ENCODE measurements at places on chromosomes 2 and 18. TPM values are rescaled to one million over a fixed set of nuclear protein-coding genes. Genes with fewer than 3 reads are reported as not detected.

Gene CDH19
- total RNA-seq, result 27.5 TPM

Gene ITGA4
- total RNA-seq, result 1.1 TPM

Gene REG3G
- total RNA-seq, result not detected

Gene ZBTB7C
- total RNA-seq, result 1.8 TPM

Gene HPCAL1
- 18.5 TPM for total RNA-seq

Gene DPP10
- total RNA-seq, result not detected

Gene DLX1
- total RNA-seq, result 0.18 TPM

Gene ACOXL
- total RNA-seq, result not detected

Gene MC2R
- not detected for total RNA-seq

DNA sequence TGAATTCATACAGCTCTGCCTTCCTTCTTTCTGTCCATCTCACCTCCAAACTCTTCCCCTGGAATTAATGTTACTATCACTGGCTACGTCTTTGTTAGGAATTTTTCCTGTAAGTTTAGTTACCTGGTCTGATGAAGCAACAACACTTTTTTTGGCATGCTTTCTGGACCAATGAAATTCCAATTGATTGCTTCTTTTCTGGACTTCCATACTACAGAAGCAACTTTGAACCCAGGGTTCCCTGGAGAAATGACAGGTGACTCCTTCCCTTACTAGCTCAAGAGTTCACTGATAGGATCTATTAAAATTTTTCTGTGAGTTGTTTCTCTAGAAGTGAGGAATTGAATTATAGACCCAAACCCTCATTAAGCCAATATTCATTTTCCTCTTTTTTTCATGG lies 41.4 kb upstream of the STPG4 start:
- DNase-seq, result no peak

DNA sequence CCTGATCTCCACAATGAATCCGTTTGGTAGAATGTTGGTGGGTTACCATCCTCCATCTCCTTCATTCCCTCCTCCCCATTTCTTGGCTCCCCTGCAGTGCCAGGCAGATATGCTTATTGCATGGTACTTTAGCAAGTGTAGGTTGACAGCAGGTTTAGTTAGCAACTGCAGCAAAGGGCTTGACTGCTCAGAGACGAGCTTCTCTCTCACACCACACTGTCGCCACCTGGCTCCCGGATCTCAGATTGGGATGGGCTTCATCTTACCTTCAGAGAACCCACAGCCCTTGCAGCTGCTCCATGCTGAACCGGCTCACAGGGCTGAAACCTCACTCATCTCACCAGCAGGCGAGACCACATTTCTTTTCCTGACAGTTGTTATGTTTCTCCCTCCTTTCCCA lies 88.8 kb downstream of the VWA3B start:
- DNase-seq, result no peak

GRCh38 chr2:201452058-201452921 lies 750 bp downstream of the STRADB start:
- DNase-seq, result no peak

- DNase-seq, result no peak
Observed at GRCh38 chr2:101310834-101311695, 2.6 kb upstream of the RNF149 start.

DNA sequence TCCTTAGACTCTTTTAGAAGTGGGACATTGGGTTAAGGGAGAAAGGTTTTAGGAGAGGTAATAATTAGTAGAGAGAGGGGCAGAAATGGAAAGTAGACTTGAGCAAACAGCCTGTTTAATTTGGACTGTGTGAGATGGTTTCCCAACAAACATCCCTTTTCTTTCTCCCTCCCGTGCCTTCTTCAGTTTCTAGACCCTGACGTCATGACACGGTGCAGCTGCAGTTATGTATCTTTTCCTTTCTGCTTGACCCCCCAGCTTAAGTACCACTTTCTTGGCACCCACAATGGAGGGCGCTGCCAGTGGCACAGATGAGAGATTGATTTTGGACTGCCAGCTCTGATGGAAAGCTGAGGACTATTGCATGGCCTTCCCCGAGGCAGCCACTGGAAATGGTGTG lies 86.9 kb upstream of the FAM136A start:
- no peak for DNase-seq

DNA sequence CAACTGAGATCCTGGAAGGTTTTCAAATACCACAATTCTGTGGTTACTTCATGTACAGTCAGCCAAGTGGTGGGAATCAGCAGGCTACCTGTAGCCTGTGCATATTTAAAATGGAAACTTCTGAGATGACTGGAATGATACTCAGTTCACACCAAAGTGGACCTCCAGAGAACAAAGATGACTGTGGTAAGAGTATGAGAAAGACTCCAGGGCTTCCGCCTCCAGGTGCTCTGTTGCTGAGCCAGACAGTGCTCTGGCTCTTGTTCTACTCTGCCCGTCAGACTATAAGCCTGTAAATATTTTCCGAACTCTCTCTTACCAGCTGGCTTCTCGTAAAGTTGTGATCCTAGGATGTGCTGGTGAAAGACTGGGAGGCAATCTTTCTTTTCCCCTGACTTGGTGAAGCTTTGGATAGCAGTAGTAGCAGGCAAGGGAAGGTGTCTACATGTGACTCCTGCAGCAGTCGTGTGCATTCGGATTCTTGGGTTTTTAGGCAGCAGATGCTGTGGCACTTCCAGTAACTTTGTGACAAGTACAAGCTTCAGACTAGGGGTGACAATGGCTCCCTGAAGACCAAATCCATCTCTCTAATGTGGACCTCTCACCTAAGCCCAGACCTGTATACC lies 23.1 kb downstream of the ST3GAL5 start:
- no peak for DNase-seq

GRCh38 chr2:53903011-53903410 lies 43.2 kb upstream of the GPR75 start:
- DNase-seq, result no peak

- no peak for DNase-seq
Observed at GRCh38 chr18:26468931-26469340, 79.4 kb downstream of the KCTD1 start.

DNA sequence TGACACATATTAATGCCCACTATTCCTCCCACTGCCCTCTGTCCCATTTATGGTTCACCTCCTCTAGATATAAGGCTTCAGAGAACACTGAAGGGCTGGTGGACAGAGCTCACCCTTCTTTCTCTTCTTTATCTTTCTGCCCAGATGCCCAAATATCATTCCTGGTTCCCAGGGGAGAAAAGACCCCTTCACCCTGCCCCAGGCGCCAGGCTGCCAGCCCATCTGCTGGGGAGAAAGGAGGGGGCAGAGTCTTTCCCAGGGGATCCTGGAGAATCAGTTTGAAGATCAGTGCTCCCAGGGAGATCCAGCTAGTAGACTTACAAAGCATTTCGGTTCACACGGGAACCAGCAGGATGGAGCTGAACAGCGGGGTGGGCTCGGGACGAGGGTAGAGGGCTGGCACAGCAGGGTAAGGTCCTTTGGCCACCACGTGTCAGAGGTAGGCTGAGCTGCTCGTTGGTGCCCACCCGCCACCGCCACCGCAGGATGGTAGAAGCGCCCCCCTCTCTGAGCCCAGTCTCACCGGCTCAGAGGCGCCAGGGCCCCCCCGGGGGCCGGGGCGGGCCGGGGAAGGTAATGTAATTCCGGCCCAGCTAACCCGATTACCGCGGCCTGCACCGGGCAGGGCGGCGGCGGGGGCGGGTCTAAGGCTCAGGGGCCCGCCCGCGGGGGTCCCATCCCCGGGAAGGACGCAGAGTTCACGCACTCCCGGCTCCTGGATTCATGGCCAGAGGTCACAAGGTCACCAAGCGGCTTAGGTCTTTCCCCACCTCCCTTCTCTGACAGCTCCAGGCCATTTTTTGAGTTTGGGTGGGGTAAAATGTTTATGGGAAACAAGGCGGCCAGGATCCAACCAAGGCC lies 1.3 kb upstream of the TLX2 start:
- no peak for DNase-seq

DNA sequence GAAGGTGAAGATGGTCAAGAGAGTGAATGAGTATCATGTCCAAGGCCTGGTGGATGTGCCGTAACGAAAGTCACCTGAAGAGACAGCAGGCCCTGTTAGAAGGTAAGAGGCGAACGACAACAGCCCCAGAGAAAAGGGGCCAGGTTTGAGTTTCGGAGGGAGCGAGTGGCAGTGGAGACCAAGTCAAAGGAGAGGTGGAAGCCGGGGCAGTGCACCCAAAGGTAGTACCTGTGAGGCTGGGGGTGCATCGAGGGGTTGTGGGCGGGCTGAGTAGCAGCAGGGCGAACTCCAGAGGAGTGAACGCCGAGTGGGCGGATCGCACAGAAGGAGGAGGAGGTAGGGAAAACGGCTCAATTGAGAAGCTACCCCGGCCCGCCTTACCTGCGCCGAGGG lies 358 bp downstream of the USP37 start:
- no peak for DNase-seq

- DNase-seq, result no peak
Observed at GRCh38 chr18:7889515-7889914, 322.4 kb downstream of the PTPRM start.

DNA sequence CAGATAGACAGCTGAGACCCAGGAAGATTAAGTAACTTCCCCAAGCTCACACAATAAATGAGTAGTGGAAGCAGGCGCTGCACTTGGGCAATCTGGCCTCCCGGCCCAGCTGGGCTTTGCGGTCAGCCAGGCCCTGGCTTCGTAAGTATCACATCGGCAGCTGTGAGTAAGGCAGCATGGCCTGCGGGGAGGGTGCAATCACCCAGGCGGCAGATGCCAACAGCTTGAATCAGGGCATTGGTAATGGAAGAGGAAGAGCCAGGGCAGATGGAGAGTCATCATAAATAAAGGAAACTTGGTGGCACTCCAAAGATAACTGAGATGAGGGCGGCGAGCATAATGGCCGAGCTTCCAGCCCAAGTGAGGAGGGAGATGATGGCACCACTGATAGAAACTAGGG lies 217.9 kb upstream of the PID1 start:
- DNase-seq, result no peak

DNA sequence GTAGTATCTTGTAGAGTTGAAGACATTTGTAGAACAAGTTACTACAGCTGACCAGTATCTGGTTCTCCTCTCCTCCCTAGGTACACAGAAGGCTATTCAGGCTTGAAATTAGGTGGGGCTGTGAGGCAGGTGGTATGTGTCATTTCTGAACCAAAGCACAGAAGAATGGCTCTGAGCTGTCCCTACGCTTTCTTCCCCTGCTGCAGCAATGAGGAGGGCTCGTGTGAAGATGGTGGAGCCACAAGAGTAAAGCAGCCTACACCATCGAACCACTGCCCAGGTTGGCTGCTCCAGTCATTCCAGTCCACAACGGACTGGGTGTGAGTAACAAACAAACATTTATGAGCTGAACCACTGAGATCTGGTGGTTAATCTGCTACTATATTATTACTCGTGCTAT lies 148.9 kb downstream of the DTNB start:
- no peak for DNase-seq

- peak; percentile 61 for DNase-seq
Observed at GRCh38 chr2:41791523-41791922, 256.3 kb upstream of the PKDCC start.

DNA sequence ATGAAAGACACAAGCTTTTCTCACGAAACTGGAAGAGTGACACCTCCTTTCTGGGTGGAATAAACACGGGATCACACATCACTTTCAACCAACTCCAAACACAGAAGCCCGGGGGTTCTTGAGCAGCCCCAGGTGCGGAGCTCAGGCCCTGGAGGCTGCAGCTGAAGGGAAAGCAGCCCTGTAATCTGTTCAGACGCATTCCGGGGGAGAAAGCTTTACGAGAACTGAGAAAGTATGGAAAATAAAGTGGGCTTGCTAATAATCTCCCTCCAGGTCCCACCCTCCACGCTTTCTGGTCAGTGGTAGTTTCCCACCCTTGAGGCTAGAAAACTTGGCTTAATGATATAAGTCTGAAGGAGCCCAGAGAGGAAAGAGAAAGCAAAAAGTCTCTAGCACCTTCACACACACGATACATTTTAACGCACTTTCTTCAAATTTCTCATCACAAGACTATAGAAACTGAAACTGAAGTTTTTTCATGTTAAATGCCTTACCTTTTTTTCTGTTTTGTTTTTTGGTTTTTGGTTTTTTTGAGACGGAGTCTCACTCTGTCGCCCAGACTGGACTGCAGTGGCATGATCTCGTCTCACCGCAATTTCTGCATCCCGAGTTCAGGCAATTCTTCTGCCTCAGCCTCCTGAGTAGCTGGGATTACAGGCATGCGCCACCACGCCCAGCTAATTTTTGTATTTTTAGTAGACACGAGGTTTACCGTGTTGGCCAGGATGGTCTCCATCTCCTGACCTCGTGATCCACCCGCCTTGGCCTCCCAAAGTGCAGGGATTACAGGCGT lies 141.3 kb downstream of the AFF3 start:
- DNase-seq, result no peak

DNA sequence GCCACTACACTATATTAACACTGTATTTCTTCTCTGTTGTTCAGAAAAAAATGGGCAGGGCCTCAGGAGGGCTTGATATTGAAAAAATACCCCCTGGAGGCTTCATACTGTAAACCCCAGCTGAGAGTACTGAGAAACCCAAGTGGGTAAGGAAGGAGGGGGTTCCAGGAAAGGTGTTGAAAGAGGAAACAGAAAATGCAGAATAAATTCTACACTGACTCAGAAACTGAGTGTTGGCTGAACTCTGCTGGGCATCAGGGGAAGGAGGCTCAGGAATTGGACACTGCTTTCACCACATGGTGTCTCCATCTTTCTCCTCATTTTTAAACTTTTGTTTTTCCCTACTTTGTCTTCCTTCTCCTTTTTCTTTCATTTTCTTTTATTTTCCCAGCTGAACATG lies 253.7 kb downstream of the DYM start:
- DNase-seq, result no peak

DNA sequence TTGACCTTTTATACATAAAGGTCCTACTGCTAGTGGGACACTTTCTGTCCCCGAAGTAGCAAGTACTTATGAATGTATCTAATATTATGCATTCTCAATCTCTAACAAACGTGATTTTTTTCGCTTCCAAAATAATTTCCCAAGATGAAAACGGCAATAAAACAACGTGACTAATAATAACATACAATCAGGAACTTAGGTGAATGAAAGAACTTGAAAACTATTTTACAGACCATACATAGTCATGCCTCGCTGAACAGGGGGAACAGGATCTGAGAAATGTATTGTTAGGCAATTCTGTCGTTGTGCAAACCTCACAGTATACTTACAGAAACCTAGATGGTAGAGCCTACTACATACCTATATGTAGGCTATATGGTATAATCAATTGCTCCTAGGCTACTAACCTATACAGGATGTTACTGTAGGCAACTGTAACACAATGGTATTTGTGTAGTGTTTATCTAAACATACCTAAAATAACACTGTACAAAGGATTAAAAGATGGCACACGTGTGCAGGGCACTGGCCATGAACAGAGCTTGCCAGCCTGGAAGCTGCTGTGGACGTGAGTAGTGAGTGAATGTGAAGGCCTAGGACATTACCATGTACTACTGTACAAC lies 2.5 kb downstream of the RTN4 start:
- peak; percentile 11 for DNase-seq

DNA sequence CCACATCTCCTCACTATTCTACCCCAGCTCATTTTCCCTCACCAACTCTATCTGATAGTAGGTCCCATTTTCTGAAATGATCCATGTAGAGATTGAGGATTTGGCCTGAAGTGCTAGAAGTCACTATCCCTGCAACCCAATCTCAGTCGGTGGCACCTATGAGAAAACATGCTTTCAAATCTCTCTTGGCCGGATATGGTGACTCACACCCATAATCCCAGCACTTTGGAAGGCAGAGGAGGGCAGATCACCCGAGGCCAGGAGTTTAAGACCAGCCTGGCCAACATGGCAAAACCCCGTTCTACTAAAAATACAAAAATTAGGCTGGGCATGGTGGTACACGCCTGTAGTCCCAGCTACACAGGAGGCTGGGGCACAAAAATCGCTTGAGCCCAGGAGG lies 19.1 kb upstream of the MARCHF4 start:
- no peak for DNase-seq

- no peak for DNase-seq
Observed at GRCh38 chr2:13950761-13951160, 681.8 kb upstream of the LRATD1 start.

- no peak for DNase-seq
Observed at GRCh38 chr2:60523963-60524362, 29.5 kb downstream of the BCL11A start.
